ENCODE measurements at places on chromosomes 4 and X. TPM values are rescaled to one million over a fixed set of nuclear protein-coding genes. Genes with fewer than 3 reads are reported as not detected.

Gene GATA1
- total RNA-seq: not detected

Gene NR0B1
- not detected for total RNA-seq

Gene CTAG2
- total RNA-seq: not detected

Gene WWC2
- total RNA-seq: 4.3 TPM

Gene HPGDS
- total RNA-seq: not detected

Gene DAPP1
- total RNA-seq: 25.9 TPM

Gene SLC6A14
- total RNA-seq: not detected

Gene SSX3
- not detected for total RNA-seq

Gene SATL1
- total RNA-seq: not detected

Gene TRPC3
- 0.95 TPM for total RNA-seq

Gene AREG
- total RNA-seq: 0.91 TPM

Gene ALAS2
- not detected for total RNA-seq

Gene SMARCAD1
- total RNA-seq: 33.1 TPM

Gene HS3ST1
- not detected for total RNA-seq

Gene OPRPN
- total RNA-seq: not detected

Gene TMPRSS11A
- total RNA-seq: not detected

Gene PDGFC
- not detected for total RNA-seq

Gene CXCL8
- total RNA-seq: 0.76 TPM

Gene ARHGAP24
- not detected for total RNA-seq

Gene KLB
- not detected for total RNA-seq

Gene SLC10A6
- not detected for total RNA-seq

Gene AWAT2
- total RNA-seq: not detected

Gene TCEAL6
- not detected for total RNA-seq

Gene XAGE1A
- not detected for total RNA-seq

Gene SSX4B
- total RNA-seq: not detected

Gene PLAC8
- total RNA-seq: 54.4 TPM

Gene NDST4
- total RNA-seq: not detected

Gene NEXMIF
- total RNA-seq: 0.37 TPM

Gene SPANXN4
- not detected for total RNA-seq

Gene CHRDL1
- not detected for total RNA-seq

Gene YTHDC1
- total RNA-seq: 78.5 TPM

Gene BEND4
- total RNA-seq: 0.42 TPM

Gene CCDC158
- total RNA-seq: not detected

Gene PARM1
- 0.05 TPM for total RNA-seq

Gene ADGRL3
- not detected for total RNA-seq

Gene RTL9
- 0.09 TPM for total RNA-seq

Gene VEGFD
- total RNA-seq: not detected

Gene GRIA3
- not detected for total RNA-seq

Gene PAGE1
- not detected for total RNA-seq

Gene PLP1
- total RNA-seq: not detected

Gene TEX13D
- not detected for total RNA-seq

All from activated CD4-positive, alpha-beta T cell treated with anti-CD3 and anti-CD28 coated beads for 36 hours (primary cell).